Fibroblast of skin of right quadriceps (primary cell): ENCODE measurements at places on chromosomes 7 and 10.

GRCh38 chr7:25926009-25926408 lies 226.0 kb upstream of the NFE2L3 start:
- DNase-seq: peak; percentile 8

GRCh38 chr10:847868-848267 lies 83.6 kb downstream of the LARP4B start:
- DNase-seq: no peak

- DNase-seq: no peak
These were observed 495.1 kb downstream of the RPS24 start for GRCh38 chr10:78528749-78529204.

GRCh38 chr7:43872406-43873110 lies 3.2 kb upstream of the MRPS24 start:
- DNase-seq: peak; percentile 82

DNA sequence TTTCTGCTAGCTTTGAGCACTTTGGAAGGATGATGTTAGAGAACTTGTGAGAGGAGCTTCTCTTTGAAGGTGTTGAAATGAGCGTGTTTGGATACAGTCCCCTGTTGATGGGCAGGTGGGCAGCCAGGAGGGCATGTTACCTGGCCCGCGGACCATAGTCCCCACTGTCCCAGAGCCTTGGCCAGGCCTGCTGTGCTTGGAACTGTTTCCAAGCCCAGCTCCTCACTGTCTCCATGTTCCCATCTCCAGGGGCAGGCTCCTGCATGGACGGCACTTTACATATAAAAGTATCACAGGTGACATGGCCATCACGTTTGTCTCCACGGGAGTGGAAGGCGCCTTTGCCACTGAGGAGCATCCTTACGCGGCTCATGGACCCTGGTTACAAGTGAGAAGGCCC lies 27.2 kb upstream of the TRIM8 start:
- no peak for DNase-seq

GRCh38 chr7:36363515-36363914 lies 26.1 kb upstream of the ANLN start:
- no peak for DNase-seq

GRCh38 chr7:19575909-19576557 lies 132.8 kb downstream of the POLR1F start:
- peak; percentile 9 for DNase-seq

- DNase-seq: peak; percentile 55
These were observed 137.7 kb downstream of the ETV1 start for GRCh38 chr7:13851736-13852135.

DNA sequence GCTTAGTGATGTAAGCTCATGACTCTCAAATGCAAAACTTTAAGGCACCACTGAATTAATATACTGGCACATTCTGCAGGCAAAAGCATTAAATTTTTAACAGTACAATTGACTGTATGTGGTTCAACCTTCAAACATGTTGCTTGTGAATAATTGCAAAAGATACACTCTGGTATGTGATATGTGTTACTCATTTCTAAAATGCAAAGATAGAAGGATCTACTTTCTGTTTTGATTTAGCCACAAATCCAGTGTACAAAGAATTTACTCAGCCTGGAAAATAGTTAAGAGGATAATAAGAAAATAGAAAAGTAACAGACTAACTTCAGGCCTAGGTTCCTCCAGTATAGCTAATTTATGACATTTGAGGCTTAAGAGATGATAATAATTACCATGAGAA lies 66.6 kb upstream of the NOBOX start:
- no peak for DNase-seq

- no peak for DNase-seq
These were observed 294.3 kb upstream of the PFKP start for GRCh38 chr10:2772816-2773631.

- DNase-seq: peak; percentile 73
These were observed 95.0 kb downstream of the CABCOCO1 start for GRCh38 chr10:61757525-61758397.

GRCh38 chr7:88449410-88449809 lies 142.7 kb upstream of the STEAP4 start:
- no peak for DNase-seq

DNA sequence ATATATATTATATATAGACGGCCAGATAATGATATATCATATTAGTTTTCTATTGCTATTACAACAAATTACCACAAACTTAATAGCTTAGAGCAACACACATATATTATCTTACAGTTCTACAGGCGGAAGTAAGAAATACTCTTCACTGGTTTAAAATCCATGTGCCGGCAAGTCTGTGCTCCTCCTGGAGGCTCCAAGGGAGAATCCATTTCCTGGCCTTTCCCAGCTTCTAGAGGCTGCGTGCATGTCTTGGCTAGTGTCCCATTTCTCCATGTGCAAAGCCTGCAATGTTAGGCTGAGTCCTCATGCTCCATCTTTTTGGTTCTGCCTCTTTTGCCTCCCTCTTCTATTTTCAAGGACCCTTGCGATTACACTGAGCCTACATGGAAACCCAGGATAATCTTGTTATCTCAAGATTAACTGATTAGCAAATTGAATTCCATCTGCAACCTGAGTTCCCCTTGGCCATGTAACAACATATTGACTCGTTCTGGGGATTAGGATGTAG lies 23.9 kb upstream of the PNLIPRP3 start:
- DNase-seq: no peak

GRCh38 chr7:3897430-3898372 lies 596.6 kb downstream of the SDK1 start:
- peak; percentile 47 for DNase-seq

GRCh38 chr10:3350617-3351258 lies 178.2 kb upstream of the PITRM1 start:
- no peak for DNase-seq

DNA sequence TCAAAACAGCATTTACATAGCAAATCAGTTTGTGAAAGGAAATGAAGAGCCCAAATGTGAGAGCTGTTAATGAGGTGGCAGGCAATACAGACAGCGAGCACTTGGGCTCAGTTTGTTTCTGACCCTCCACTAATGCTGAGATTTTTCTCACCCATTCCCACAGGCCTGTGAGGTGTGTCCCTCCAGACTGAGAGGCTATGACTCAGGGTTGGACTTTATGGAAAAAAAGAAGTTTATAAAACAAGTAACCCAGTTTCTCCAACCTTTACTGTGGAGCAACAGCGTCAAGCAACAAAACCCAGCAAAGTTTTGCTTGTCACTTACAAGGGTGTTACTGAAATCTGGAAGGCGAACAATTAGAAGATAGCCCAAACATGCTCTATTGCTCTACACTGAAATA lies 4.9 kb upstream of the FEZF1 start:
- DNase-seq: no peak

- DNase-seq: no peak
These were observed 21.6 kb upstream of the FAM20C start for GRCh38 chr7:170551-171363.

DNA sequence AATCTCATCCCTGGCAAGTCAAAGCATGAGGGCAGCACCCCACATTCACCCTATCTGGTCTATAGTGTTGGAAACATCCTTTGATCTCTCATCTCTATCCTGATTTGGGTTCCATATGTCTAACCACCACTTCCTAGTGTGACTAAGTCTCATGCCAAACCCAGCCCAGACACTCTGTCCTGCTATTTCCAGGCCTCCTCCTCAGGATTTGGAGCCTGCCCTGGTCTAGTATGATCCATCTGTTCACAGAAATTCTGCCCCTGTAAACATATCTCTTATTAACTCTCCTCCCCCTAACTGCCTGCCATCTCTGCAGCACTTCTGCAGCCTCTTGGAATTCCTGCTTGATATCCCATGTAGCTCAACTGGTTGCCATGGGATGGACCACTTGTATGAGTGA lies 320.9 kb upstream of the IMMP2L start:
- no peak for DNase-seq

- no peak for DNase-seq
These were observed 370.3 kb upstream of the MTPN start for GRCh38 chr7:136347488-136347887.

GRCh38 chr10:52818019-52818418 lies 45.4 kb upstream of the MBL2 start:
- peak; percentile 49 for DNase-seq

- no peak for DNase-seq
These were observed 15.2 kb downstream of the SLC29A3 start for GRCh38 chr10:71334221-71334791.

GRCh38 chr7:111053035-111053434 lies 37.9 kb upstream of the LRRN3 start:
- DNase-seq: no peak

DNA sequence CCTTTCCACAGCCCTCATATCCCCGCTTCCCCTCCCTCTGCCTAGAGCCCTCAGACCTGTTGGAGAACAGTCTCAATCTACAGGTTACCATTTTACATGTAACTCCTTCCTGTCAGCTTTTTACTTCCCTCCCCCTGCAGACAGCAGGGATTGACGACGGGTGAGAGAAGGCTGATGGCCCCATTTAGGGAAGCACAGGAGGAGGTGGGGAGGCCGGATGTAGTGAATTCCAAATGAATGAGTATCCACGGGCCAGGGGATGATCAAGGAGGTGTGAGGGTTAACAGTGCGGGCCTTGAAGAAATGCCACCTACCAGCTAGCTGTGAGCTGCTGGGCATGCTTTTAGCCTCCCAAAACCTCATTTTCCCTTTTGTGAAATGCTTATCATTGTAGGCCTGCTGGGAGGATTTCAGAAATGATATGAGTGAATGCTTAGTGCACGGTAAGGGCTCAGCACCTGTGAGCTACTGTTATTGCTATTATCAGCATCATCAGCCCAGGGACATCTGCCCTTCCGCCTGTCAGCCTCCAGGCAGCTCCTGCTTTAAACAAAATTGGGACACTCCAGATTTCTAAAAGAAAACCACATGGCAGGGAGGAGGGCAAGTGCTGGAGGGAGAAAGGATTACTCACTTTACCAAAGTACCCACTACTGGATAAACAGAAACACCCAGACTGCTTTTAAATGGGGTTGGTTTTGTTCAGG lies 6.5 kb upstream of the NANOS1 start:
- DNase-seq: peak; percentile 68

DNA sequence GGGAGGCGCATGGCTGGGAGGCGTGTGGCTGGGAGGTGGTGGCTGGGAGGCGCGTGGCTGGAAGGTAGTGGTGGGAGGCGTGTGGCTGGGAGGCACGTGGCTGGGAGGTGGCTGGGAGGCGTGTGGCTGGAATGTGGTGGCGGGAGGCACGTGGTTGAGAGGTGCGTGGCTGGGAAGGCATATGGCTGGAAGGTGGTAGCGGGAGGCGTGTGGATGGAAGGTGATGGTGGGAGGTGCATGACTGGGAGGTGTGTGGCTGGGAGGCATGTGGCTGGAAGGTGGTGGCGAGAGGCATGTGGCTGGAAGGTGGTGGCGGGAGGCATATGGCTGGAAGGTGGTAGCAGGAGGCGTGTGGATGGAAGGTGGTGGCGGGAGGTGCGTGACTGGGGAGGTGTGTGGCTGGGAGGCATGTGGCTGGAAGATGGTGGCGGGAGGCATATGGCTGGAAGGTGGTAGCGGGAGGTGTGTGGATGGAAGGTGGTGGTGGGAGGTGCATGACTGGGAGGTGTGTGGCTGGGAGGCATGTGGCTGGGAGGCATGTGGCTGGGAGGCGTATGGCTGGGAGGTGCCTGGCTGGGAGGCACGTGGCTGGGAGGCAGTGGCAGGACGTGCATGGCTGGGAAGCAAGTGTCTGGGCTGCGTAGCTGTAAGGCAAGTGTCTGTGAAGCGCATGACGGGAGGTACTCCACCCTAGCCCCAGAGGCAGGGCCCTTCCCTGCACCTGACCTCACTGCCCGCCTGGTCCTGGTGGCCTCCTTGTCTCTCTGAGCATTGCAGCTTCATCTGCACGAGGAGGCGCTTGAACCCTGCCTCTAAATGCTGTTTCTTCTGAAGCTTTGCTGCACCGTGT lies 35.1 kb downstream of the FOXK1 start:
- no peak for DNase-seq

GRCh38 chr10:124378881-124379471 lies 39.7 kb downstream of the OAT start:
- no peak for DNase-seq

GRCh38 chr7:130435311-130435854 lies 5.4 kb downstream of the CEP41 start:
- no peak for DNase-seq

DNA sequence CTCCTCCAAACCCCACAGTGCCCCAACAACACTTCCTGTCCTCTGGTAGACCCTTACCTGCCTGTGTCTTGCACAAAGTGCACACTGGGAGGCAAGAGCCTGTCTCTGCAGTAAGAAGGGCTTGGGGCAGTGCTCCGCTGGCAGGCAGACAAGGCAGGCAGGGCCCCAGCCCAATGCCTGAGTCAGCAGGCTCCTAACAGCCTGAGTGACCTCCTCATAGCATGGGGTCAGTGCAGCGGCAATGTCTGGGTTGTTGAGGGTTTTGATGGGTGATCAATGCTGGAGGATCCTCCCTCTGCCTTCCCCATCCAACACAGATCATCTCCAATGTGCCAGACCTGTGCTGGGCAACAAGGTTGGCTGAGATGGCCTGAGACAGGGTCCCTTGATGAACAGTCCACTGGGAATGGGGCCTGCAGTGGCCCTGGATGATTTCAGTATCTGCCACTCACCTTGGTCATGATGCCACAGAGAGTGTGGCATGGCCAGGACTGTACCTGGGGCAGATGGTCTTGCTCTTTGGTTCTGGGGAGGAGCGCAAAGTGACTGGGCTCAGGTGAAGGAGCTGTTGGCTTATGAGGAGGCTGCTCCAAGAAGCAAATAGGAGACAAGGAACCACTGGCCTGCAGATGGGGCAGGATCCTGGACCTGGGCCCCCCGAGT lies 55.6 kb upstream of the CAMK2B start:
- no peak for DNase-seq

DNA sequence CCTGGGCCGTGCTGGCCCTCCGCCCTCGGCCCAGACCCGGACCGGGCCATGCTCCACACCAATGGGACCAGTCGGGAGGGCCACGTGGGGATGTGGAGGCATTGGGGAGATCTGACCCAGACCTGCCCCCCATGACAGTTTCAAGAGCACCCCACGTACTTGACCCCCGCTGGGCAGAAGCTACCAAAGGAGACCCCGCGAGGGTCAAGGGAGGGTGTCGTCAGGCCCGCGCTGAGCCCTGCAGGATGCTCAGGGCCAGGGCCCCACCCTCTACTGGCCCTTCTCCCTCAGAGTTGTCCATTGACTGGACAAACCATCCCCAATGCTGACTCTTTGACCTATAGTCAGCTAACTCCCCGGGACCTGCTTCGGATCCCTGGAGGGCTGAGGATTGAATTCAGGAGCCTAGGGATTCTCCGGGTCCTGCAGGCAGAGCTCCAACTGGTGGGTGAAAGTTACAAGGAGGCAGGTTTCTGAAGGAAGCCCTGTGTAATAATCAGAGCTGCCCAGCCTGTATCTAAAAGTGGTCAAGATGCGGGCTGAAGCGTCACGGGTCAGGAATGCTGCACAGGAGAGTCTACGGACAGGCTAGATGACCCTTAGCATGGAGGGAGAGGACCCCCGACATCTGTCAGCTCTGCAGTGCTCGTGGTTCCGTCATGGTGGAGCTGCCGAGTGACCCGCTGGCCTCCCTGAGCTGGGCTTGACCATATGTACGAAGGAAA lies 498 bp upstream of the CALHM2 start:
- DNase-seq: no peak
